Mucosa of descending colon (tissue), 3 donors: ENCODE measurements at places on chromosomes 12 and 14.

DNA sequence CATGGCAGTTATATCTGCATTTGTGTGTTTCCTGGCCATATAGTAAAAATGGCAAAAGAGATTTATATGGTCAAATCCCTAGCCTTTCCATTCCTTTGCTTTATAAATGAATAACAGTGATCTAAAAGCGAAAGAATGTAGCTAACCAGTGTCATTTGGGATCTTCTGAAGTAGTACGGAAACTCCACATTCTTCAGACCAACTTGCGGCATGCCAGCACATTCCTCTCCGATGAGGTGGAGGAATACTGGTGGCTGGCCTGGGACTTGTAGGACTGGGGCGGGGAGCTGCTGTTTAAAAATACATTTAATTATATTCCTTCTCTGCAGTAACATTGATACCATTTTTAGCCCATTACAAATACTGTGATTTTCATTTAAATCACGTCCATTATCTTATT lies 85.3 kb downstream of the SAMD4A start:
- peak; percentile 62 for DNase-seq

DNA sequence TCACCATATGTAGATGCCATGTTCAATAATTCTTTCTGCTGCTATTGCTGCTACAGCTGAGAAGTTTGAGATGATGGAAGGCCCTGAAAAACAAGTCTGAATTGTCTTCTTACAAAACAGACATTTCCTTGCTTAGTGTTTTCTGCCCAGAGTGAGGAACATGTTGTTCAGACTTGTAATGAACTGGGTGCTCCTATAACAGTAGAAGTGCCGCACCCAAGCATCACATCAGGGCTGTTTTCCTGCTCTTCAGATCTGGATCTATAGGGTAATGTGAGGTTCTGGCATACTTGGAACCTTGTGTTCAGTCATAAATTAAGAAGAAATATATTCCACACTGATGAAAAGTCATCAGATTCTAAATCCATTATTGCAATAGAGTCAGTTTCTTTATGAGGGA lies 171.9 kb upstream of the DIO2 start:
- no peak for DNase-seq

DNA sequence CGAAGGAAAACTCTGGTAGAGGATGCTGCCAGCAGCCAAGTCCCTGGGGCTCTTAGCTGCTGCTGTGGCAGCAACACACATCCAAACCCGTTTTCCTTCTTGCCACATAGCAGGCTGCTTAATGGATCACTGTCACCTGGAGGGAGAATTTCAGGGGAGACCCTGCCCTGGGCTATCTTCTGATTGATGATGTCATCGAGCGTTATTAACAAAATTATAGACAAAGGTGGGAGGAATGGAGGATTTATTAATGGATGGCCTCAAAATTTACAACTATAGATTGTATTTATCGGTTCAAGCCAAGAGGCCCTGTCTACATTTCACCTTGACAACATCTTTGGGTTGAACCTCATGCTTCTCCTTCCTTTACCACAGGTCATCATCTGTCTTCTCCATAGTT lies 120.8 kb upstream of the PZP start:
- DNase-seq: no peak

- DNase-seq: no peak
Observed at GRCh38 chr12:88793096-88793495, 212.8 kb upstream of the KITLG start.
